ENCODE measurements at places on chromosomes 4 and X.

GRCh38 chr4:99945718-99946355 lies 581 bp downstream of the DNAJB14 start:
- DNase-seq = peak; percentile 21

- no peak for DNase-seq
Measured at GRCh38 chr4:139782926-139783522, 117.4 kb downstream of the MGST2 start.

- DNase-seq = no peak
Measured at GRCh38 chr4:55068522-55068921, 56.9 kb downstream of the KDR start.

DNA sequence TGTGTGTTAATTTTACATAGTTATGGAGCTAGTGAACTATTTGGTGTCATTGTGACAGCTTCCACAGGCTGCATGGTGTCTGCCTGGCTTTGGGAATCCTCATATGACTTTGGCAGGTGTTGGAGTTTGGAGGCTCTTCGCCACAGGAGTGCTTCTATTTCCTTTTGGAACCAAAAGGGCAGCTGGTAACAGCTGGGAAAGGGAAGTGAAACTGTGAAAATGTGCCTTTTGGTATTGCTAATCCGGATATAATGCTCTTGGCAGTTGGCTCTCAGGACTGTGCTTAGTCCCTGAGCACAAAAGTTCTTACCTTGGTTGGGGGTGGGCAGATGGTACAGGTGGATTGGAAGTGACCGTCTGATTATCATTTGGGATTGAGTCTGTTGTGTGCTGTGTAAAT lies 18.1 kb downstream of the OFD1 start:
- DNase-seq = no peak

DNA sequence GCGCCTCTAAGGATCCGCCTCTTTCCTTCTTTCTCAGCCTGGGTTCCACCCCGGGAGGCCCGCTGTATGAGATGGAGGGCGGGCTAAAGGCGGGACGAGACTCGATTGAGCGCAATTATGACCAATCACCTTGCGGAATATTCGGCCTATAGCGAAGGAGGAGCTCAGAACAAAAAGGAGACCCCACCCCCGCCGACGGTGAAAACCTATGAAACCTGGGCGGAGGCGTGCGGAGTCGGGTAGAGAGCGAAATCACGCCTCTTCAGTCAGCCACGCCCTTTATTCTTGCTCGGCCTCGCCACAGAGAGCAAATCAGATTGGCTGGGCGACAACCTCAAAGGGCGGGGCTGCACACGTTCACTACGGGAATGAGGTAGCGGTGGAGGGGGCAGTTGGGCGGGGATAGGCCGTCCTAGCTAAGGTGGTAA lies 615 bp upstream of the CDK16 start:
- peak; percentile 99 for DNase-seq

DNA sequence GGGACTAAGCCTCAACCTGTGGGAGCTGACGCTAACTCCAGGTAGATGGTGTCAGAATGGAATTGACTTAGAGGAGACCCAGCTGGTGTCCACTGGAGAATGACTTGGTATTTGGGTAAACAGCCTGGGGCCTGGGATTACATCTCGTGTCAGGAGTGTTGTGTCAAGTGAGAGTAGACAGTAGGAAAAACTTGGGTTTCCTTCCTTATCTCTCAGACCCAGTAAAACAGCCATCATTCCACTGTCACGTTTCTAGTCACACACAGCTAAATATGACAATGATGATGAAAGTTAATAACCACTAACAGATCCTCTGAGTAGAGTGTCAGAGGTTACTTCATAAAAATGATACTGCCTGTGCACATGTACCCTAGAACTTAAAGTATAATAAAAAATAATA lies 13.8 kb downstream of the ZNF674 start:
- no peak for DNase-seq

GRCh38 chrX:13180807-13181206 lies 136.4 kb upstream of the FAM9C start:
- no peak for DNase-seq

DNA sequence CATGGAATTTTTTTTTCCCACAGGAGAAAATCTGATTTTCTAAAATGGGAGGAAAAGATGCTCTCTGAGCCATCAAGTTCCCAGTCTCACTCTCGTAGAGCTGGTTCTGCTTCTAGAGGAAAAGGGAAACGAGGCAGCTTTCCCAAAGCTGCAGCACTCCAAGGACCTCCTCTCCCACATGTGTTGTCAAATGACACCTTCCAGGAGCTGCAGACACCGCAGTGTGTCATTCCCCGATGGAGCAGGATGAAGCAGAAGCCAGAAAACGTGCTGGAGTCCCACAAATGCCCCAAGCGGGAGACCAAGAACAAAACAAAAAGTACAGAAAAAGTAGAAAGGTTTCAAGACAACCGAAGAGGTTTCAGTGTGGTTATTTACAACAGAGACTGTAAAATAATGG lies 348.1 kb downstream of the ARHGAP10 start:
- no peak for DNase-seq

DNA sequence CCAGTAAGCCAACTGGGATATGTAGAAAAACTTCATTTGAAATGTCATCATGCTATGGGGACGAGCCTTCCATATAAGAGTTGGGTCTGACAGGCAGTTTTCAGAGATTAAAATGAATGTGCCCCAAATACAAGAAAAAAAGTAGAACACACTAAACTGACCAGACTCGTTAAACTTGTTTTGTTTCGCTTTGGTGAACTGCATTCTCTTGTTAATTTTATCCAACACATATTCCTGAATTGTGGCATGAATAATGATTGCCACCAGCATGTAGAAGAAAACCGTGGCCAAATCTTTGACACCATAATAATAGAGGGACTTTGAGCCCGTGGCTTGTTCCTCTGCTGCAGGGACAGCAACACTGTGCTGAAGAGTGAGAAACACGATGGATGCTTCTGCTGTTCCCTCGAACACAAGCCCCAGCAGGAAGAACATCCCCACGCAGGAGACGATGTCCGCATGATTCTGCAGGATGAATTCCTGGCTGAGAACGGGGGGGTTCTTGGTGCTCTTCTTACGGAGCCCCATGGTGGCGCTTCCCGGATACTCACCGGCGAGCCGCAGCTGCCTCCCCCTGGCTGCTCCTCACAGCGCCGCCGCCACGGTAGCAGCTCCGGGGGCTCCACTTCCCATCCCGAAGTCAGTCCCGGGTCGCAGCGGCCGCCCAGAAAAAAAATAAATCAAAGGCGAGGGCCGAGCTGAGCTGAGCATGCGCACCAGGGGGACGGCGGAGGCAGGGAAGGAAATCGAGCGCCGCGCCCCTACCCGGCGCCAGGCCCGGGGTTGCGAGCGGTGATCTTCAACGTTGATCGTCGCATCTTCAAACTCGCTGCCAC lies at the start of gene TRAM1L1:
TRAM1L1 (minus strand) TSS at position 711 of the 836 bp plus-strand sequence; CDS start at position 528, 183 bp downstream.
- no peak for DNase-seq

DNA sequence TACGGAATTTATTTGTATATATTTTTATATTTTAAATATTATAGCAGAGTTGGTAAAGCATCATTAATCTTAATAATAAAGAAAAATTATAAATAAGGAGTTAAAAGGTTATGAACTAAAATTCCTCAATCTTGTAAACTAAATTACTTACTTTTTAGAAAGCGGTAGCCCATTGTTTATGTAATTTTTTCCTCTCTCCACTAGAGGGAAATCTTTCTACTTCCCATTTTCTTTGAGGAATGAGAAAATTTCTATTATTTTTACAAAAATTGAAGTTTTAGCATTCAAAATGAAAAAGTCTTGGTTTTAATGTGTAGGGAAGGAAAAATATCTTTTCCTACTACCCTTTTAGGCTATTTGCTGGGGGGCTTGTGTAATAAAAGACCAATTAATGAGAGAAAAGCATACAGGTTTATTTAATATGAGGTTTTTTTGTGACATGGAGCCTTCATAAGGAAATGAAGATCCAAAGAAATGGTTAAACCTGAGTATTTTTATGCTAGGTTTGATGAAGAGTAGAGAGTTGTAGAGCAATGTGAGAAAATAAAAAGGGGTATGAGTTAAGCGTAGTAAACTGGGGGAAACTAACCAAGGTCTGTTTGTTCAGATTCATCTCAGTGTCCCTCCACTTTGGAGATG lies 68.7 kb upstream of the ADAD1 start:
- peak; percentile 24 for DNase-seq

- DNase-seq = peak; percentile 87
Measured at GRCh38 chr4:121800961-121801714, at the start of gene EXOSC9. EXOSC9 (plus strand) TSS chr4:121801323; CDS start chr4:121801425, 102 bp downstream.

GRCh38 chr4:81555489-81555888 lies 83.8 kb upstream of the RASGEF1B start:
- no peak for DNase-seq

GRCh38 chr4:69167300-69167699 lies 47.2 kb downstream of the UGT2B11 start:
- no peak for DNase-seq

DNA sequence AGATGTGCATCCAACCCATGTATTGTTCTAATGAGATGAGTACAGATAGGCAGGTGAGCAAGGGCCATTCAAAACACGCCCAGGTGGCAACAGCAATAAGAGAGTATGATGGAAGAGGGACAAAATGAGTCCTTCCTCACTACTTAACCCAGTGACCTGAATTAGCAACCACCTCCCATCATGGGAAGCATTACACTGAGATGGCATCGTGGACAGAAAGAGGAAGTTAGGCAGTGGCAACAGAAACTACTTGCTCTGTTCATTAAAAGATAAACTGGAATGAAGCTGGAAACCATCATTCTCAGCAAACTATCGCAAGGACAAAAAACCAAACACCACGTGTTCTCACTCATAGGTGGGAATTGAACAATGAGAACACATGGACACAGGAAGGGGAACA lies 17.2 kb downstream of the RXFP1 start:
- no peak for DNase-seq

- DNase-seq = no peak
Measured at GRCh38 chrX:20517565-20517964, 250.9 kb upstream of the RPS6KA3 start.

DNA sequence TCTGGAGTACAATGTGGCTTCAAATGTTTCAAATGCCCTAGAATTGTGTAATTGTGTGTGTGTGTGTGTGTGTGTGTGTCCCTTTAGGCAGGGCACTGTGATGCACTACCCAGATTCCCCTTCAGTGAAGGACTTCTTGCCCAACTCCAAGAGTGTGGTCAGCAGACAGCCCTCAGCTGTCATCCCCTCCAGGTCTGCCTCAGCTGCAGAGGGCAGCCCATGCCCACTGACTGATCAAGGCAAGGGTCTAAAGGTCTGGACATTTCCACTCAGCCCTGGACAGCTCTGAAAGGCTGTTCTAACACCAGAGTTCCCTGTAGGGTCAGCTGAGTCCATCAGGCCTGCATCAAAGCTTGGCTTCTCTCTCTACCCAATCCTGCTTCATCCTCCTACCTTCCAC lies 83.9 kb upstream of the USP9X start:
- no peak for DNase-seq

DNA sequence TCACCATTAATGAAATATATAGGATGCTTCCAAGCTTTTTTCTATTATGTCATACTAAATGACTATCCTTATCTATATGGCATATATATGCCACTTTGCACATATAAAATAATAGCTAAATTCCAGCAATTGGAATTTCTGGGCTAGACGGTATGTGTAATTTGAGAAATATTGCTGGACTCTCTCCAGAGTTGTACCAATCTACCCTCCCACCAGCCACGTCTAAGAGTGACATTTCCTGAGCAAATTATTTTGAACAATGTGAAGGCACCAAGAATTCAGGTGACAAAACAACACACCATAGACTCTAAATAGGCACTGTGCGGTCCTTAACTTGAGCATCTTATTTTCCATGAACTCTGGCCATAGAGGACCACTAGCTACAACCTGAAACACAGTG lies 62.3 kb downstream of the RFC1 start:
- no peak for DNase-seq

GRCh38 chr4:79044141-79044659 lies 105.0 kb upstream of the PAQR3 start:
- DNase-seq = no peak

GRCh38 chr4:40288566-40288965 lies 46.6 kb upstream of the CHRNA9 start:
- no peak for DNase-seq

DNA sequence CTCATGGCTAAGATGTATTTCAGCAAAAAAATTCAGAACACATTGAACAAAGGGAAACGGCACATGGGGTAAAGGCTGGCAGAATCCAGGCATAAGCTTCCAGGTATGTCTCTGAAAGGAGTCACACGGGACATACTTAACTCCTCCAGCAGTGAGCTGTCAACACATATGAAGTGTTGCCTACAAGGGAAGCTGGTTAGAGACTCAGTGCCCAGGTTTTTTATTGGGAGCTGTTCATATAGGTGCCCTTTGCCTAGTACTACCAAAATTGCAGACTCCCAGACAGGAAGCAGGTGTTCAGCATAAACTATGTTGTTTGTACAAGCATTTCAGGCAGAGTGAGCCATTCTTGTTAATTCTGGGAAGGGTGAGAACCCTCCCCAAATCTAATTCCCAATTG lies 77.4 kb upstream of the PUDP start:
- DNase-seq = no peak

- DNase-seq = peak; percentile 73
Measured at GRCh38 chrX:40171513-40172400, 74.0 kb upstream of the BCOR start.

All from NCI-H1092 treated with DMSO at 0.1 percent for 48 hours (cell line).